ENCODE measurements at places on chromosomes 16 and 17.

GRCh38 chr16:84899414-84899813, 79.6 kb downstream of the CRISPLD2 start:
- no peak for DNase-seq

GRCh38 chr17:59488805-59489204, 76.6 kb upstream of the DHX40 start:
- DNase-seq: no peak

GRCh38 chr17:82752371-82753200, 721 bp downstream of the TBCD start:
- peak; percentile 34 for DNase-seq

GRCh38 chr16:9232102-9232770, 140.8 kb downstream of the HAPSTR1 start:
- DNase-seq: no peak

DNA sequence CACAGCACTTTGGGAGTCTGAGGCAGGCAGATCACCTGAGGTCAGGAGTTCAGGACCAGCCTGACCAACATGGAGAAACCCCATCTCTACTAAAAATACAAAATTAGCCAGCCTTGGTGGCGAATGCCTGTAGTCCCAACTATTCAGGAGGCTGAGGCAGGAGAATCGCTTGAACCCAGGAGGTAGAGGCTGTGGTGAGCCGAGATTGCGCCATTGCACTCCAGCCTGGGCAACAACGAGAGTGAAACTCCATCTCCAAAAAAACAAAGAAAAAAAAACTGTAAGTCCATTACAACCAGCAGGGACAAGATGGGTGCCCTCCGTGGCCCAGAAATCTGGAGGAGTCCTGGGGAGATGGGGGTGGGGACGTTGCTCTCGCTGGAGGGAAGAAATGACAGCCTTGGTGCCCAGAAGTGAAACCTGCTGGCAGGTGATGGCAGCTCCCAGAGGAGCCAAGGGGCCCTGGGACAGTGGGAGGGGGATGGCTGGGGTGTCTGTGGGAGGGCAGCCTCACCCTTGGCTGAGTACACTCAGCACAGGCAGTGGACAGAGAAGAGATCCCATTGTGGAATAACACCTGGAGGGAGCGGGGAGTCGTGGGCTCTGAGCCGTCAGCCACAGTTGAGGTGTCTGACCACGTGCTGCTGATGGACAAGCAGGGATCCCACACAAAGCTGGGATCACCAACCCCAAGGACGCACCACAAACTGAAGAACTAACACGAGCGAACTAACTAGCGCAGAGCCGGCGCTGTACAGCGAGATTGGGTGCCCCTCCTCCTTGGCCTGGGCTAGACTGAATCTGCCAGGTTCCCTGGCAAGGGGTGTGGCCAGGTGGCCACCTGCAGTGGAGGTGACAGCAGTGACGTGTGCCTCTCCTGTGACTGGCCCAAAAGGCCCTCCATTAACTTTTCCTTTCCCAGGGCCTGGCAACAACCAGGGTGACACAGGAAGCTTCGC, 46.9 kb upstream of the BAHCC1 start:
- no peak for DNase-seq

DNA sequence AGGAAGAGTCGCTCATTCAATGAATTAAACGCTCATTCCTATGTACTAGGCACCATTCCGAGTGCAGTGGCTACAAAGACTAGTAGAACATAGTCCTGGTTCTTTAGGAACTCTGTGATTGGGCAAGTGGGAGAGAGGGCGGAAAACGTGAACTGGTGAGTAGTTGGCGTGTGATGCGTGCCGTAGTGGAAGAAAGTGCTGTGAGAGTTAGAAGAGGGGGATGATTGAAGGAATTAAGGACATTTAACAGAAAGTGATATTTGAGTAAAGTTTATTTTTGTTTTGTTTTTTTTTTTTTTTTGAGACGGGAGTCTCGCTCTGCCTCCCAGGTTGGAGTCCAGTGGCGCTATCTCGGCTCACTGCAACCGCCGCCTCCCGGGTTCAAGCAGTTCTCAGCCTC, 7.9 kb upstream of the SLFN14 start:
- no peak for DNase-seq

- DNase-seq: no peak
Measured at GRCh38 chr17:20920815-20921199, 122.0 kb downstream of the USP22 start.

- no peak for DNase-seq
Measured at GRCh38 chr17:75742337-75742736, 21.1 kb downstream of the ITGB4 start.

- DNase-seq: no peak
Measured at GRCh38 chr16:89749637-89750036, 28.3 kb downstream of the ZNF276 start.

DNA sequence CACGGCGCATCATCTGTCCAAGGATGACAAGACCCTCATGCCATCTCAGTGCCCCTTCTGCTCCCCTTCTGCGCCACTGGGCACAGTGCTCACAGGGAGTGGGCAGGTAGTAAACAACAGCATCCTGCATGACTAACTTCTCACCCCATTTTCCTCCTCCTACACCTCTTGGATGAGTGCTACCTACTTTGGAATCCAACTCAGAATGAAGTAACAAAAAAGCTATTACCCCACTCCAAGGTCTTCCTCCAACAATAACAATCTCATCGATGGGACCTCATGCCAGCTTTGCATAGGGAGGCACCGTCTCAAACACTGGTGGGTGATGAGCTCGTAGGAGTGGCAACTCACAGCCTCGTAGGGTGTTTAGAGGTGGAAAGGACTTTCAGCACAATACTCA, 98.6 kb upstream of the RCVRN start:
- no peak for DNase-seq

- DNase-seq: no peak
Measured at GRCh38 chr17:56863974-56864373, 30.0 kb downstream of the DGKE start.

DNA sequence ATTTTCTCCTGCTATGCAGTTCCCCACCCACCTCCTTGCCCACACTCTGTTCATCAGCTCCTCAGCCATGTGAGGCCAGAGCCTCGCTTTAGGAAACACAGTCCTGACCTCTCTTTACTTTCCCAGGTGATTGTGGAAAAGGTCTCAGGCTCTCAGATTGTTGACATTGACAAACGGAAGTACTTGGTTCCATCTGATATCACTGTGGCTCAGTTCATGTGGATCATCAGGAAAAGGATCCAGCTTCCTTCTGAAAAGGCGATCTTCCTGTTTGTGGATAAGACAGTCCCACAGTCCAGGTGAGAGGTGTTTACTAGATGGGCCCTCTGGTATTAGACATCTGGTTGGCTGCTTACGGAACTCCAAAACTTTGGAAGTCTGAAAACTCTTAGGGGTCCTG, 1.7 kb downstream of the GABARAPL2 start:
- no peak for DNase-seq

- no peak for DNase-seq
Measured at GRCh38 chr16:23929856-23930255, 94.1 kb downstream of the PRKCB start.

- no peak for DNase-seq
Measured at GRCh38 chr17:80857756-80858171, 133.9 kb upstream of the CHMP6 start.

DNA sequence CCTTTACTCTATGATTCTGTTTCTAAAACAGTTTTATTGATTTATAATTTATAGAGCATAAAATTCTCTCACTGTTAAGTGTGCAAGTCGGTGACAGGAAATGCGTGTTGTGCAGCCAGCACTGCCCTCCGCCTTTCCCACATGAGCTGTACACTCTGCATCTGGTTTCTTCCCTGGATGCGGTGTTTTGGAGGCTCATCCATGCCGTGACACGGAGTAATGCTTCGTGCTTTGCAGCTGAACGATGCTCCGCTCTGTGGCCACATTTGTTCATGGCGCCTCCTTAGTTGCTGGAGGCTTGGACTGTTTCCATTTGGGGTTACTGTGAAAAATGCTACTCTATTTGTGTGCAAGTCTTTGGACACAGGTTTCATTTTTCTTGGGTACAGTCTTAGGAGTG, 7.2 kb upstream of the IGFALS start:
- no peak for DNase-seq

DNA sequence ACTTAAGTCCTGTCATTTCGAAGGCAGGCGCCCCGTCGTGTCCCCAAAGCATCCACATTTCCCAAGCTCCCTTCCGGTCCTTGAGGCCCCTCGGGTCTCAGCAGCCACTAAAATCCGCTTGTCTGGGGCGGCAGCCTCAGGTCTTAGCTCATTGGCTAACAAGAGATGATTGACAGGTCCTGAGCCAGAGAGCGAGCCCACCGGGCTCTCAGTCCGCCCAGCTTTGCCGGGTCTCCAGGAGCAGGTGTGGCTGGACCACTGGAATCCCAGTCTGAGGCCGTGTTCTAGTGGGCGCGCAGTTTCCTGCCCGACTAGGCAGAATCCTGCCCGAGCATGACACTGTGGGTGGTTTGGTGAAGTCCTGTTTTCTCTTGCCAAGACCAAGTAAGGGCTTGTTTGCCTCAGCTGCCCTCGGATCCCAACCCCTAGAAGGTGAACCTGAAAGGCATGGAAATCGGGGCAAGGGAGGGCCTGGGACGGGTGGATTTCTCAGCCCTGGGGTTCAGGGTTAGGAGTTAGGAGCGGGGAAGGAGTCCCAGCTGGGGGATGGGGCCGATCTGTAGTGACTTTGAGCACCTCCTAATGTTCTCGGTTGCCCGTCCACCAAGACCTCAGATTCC, 42.8 kb downstream of the MRC2 start:
- DNase-seq: no peak
